ENCODE measurements at places on chromosomes 6 and 20.

- no peak for DNase-seq
Observed at GRCh38 chr20:54114109-54114508, 43.7 kb upstream of the BCAS1 start.

DNA sequence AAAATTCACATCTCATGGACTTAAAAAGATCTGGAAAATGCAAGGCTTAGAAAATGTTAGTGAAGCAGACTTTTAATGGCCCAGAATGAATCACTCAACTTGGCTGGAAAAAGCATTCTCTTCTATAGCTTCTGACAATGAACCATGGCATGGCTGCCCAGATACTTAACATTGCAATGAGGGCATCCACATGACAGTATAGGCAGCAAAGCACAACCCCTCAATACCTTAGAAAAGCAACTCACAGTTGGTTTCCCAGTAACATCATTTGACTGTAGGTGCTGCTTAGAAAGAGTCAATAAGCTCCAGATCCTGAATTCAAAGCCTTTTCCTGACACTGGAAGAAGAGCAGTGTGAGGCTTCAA, 155.8 kb downstream of the EYA4 start:
- DNase-seq: no peak

GRCh38 chr6:39224011-39224410, 5.3 kb downstream of the KCNK5 start:
- DNase-seq: no peak

- no peak for DNase-seq
Observed at GRCh38 chr6:5986861-5987260, 19.9 kb downstream of the NRN1 start.
